Femur (tissue), 1 donor: ENCODE measurements at places on chromosomes 1 and 21.

DNA sequence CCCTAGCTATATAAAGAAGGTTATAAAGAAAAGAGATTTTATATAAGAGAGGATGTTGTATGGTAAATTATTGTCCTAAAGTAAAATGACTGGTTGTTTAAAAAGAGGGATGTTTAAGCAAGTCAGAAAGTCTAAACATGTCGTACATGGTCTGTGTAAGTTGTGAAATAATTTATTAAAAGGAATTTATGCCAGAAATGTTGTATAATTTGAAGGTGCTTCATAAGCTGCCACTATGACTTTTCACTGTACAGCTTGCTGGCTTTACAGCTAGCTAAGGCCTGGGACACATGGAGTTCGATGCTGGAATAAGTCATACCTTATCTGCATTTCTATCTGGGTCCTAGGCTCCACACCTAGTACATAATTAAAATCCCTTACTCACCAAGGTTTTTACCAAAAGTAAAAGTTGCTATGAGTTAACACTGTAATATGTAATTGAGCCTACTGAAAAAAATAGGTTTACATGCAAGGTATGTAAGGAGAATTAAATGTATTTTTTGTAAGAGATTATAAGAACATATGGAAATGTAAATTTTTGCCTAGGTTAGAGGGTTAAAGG is 59.0 kb upstream of the EDEM3 start:
- no peak for DNase-seq

- DNase-seq: peak; percentile 33
These were observed 648 bp downstream of the ATP5PF start for GRCh38 chr21:25733859-25734653.

DNA sequence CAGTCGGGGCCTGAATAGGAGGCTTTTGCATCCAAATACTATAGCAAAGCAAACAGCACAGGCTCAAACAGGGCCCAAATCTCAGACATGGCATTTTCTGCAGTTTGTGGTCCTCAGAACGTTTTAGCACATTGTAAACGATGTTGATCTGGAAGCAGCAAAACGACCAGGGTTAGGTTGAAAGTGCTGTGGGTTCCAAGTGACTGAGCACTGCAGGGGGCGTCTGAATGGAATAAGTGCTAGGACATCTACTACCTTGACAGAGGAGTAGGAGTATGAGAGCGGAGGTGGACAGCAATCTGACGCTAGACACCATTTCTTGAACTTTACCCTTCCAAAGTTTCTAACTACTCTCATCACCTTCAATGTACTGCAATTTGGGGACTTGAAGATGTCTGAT is 214.9 kb downstream of the BARHL2 start:
- DNase-seq: no peak

- DNase-seq: no peak
These were observed 59.5 kb downstream of the PTGS2 start for GRCh38 chr1:186620566-186621350.

GRCh38 chr1:85607921-85608265 is 27.3 kb downstream of the CCN1 start:
- DNase-seq: no peak
